A673 (cell line): ENCODE measurements at places on chromosomes 13 and 19.

DNA sequence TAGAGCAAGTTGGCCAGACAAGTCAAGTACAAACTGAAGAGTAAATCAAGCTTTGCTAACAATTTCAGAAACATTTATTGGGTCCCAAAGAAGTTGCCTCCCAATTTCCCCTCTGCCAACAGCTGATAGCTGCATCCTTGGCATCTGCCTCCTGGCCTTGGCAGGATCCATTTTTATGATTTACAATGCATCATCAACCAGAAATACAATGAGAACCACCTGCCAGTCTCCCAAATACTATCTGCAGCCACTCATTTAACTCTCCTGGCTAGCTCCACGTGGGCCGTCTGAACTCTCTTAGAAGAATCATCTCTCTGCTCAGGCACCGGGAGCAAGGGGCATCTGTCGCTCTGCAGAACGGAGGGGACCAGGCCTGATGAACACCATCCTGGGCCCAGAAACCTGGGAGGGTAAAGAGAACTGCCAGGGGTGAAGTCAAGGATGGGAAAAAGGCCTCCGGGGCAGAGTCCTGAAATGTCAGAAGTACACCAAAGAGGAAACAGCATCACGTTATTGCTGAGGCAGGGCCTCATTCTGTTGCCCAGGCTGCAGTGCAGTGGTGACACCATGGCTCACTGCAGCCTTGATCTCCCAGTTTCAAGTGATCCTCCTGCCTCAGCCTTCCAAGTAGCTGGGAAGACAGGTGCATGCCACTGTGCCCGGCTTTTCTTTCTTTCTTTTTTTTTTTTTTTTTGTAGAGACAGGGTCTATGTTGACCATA is 2.6 kb downstream of the LONP1 start:
- DNase-seq: no peak

DNA sequence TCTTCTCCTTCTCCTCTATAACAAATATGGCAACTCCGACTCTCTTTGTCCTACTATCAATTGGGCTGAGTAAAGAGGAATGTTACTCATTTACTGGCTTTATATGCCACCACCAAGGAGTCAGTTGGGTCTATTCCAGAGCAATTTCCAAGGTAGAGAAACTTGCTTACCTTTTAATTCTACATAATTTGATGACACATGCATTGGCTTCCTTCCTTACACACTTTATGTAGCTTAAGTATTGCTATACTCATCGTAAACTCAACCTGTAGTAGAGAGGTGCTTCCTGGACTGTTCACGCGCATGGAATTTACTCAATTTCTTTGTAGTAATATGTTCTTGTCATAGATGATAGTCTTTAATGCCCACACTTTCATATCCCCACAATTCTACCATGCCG is 160.7 kb downstream of the LMO7 start:
- DNase-seq: no peak

DNA sequence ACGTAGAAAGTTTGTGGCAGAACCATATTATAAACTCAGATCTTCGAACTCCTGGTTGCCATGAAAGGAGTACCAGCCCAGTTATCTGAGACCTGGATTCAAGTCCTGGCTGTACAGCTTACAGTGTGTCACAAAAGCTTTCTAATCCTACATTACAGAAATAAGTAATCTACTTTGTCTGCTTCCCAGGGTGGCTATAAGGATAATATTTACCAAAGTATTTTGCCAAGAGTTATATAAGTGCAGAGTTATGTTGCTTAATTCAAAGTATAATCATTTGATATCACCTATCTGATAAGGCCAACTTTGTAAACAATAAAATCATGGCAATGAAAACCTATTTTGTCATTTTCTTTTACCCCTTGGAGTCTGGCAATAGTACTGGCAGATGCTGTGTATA is 381.6 kb downstream of the NDFIP2 start:
- DNase-seq: no peak

GRCh38 chr13:57865600-57866294 is 234.2 kb downstream of the PCDH17 start:
- no peak for DNase-seq

DNA sequence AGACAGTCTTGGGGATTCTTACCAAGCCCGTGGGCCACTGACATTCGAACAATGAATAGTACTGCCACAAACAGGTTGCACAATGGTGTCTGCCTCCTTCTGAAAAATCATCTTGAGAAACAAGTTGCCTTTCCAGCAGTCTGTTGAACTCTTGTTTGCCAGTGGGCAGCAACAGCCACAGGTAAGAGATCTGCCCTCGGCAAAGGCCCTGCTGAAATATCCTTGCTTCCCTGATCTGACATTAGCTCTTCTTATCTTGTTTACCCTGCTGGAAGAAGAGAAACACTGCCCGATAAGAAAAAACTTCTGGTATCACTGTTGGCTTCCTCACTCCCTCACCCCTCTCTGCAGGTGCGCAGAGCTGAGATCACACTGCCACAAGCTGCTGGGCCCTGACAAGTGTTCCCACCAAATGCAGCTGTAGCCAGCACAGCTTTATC is 2.0 kb downstream of the DOCK9 start:
- DNase-seq: no peak

DNA sequence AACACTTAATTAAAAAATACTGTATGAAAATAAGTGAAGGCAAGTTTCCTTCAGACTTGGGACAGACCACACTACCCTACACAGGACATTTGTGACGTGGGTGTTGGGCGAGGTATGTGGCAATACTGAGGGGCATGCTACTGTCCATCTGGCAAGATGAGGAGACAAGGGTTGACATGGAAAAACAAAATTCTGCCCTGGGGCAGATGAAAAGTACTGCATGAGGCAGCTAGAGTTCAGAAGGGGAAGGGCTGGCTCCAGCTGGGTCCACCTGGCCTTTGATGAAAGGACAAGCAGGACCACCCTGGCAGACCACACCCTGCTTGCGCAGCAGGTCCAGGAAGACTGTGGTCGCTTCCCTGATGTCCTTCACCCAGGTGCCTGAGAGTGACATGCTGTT is 43.2 kb downstream of the LATS2 start:
- no peak for DNase-seq
